ENCODE measurements at places on chromosomes 12 and 14. TPM values are rescaled to one million over a fixed set of nuclear protein-coding genes. Genes with fewer than 3 reads are reported as not detected.

The BRF1 gene
- 38.6 TPM for total RNA-seq

DNA sequence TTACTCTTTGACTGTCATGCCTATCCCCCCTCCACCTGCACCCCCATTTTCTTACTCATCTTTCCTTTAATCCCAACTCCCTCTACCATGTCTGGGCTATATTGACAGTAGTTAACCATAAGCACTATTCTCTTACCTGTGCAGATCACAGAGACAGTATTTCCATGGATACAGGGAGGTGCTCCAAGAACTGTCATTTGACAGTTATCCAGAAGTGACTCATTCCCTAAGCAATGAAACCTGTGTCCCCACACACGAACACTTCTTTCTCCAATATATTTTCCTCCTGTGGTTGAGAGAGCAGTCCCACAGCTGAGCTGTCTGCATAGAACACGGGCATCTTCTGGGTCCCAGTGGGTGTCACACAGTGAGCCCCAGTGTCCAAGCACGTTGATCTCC lies 68.8 kb downstream of the CD163L1 start:
- DNase-seq, result no peak

GRCh38 chr12:98737322-98737712 lies 92.2 kb downstream of the APAF1 start:
- no peak for DNase-seq

GRCh38 chr12:131363393-131363792 lies 347.5 kb upstream of the SFSWAP start:
- DNase-seq, result no peak

DNA sequence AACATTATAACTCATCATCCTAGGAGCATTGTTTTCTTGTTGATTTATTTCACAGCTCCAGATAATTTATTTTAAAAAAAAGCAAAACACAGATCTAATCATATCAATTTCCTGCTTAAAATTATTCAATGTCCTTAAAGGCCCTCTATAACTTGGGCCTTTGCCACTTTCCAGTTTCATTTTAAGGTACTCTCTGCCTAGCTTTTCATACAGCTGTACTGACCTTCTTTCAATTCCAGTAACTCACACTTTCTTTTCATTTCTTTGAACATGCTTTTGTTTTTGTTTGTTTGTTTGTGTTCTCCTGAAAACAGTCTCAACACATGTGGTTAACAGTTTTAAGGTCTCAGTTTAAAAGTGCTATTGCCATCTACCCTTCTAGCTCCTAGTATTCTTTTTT lies 281.9 kb downstream of the ACSS3 start:
- DNase-seq, result no peak

The NTS gene
- 0.30 TPM for total RNA-seq

GRCh38 chr14:65187421-65188049 lies 85.2 kb upstream of the MAX start:
- no peak for DNase-seq

- no peak for DNase-seq
These were observed 139.8 kb downstream of the TSPAN9 start for GRCh38 chr12:3216726-3217682.

The COX6A1 gene
- total RNA-seq, result 324 TPM

- no peak for DNase-seq
These were observed 4.8 kb downstream of the NEUROD4 start for GRCh38 chr12:55024575-55024974.

- DNase-seq, result no peak
These were observed 20.2 kb downstream of the KLHL28 start for GRCh38 chr14:44941591-44941990.

The INHBC gene
- not detected for total RNA-seq

GRCh38 chr14:103558071-103558882 lies 4.2 kb downstream of the BAG5 start:
- no peak for DNase-seq

Data from upper lobe of left lung (tissue), 6 donors.